ENCODE measurements at places on chromosomes 4 and X. TPM values are rescaled to one million over a fixed set of nuclear protein-coding genes. Genes with fewer than 3 reads are reported as not detected.

DNA sequence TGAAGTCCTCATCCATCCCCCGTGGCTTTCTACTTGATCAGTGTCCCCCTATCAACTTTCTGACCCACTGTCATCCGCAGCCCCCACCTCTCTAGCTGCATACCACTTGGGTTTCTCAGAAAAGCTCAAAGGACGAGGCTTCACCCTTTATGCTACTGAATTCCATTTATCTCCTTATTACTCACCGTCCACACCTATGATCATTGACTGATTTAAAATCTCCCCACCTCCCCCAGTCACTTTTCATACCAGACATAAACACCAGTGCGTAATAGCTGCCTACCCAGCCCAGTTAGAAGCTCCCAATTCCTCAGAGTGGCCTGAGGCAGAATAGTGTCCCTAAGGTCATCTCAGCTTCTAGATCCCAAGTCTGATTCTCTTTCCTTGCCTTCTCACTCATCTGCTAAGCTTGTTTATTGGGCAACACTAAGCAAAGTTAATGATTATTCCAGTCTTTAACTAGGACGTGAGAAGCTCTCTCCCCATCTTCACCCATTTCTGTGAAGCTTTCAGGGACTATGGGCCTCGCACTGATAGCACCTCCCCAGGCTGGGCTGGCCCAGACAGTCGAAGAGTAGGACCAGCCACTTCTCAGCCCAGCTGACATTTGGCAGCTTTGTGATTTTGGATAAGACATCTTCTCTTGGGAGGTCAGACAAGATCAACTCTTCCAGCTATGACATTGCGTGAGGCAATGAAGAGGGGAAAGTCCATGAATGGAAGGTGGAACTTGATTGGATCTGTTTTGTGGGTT, 7.2 kb upstream of the DDX60L start:
- no peak for DNase-seq

- no peak for DNase-seq
Observed at GRCh38 chr4:164615964-164616363, 138.0 kb upstream of the SMIM31 start.

BMPR1B gene
- 3.1 TPM for total RNA-seq

BTC gene
- 5.6 TPM for total RNA-seq

GRCh38 chrX:21476909-21477308, 102.7 kb downstream of the CNKSR2 start:
- no peak for DNase-seq
